ENCODE measurements at places on chromosomes 13 and 19.

GRCh38 chr13:112902101-112902651 lies 66.8 kb upstream of the MCF2L start:
- DNase-seq = no peak

- DNase-seq = no peak
Observed at GRCh38 chr13:112696869-112697465, 7.1 kb downstream of the ATP11A start.

DNA sequence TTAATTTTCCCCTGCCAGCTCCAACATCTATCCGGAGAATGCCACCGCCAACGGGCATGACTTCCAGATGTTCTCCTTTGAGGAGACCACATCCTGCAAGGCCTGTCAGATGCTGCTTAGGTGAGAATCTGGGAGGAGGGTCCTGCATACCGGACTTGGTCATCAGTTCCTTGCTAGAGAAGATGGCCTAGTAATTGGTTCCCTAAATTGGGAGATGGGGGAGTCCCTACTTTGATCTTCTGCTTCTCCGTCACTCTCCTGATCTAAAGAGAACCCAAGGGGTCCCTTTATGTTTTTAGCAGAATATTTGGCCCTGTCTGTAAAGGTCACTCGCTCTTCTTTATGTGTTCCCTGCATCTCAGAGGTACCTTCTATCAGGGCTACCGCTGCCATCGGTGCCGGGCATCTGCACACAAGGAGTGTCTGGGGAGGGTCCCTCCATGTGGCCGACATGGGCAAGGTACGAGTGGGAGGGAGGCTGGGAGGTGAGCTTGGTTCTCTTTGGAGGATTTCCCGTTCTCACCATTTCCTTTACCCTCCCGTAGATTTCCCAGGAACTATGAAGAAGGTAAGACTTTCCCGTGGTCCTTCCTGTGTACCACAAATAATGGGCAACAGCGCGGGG lies 54.1 kb upstream of the ADGRE1 start:
- no peak for DNase-seq

GRCh38 chr19:38734176-38734425 lies 10.2 kb downstream of the CAPN12 start:
- no peak for DNase-seq

GRCh38 chr19:54390942-54391577 lies 24.2 kb upstream of the TTYH1 start:
- peak; percentile 28 for DNase-seq

- no peak for DNase-seq
Observed at GRCh38 chr13:95327190-95327589, 25.9 kb upstream of the ABCC4 start.

DNA sequence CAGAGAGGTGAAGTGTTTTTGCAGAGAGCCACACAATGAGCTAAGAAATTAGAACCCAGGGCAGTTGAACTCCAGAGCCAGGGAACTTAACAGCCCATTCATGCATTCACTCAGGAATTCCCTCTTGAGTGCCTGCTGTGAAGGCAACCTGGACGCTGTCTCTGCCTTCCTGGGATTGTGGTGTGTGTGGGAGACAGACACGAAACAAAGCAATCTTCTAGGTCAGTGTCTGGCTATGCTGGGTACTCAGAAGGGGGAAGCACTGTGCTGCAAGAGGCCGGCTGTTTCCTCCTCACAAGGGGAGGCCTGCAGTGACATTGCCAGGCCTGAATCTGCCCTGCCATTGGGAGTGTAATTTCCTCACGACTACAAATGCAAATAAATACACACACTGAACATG lies 9.7 kb downstream of the BCKDHA start:
- DNase-seq = no peak

- no peak for DNase-seq
Observed at GRCh38 chr19:46111376-46111775, 13.1 kb downstream of the IGFL3 start.

- peak; percentile 62 for DNase-seq
Observed at GRCh38 chr13:43785650-43786471, 911 bp downstream of the ENOX1 start.
